Hepatocyte (in vitro differentiated cells): ENCODE measurements at places on chromosomes 13 and 19. TPM values are rescaled to one million over a fixed set of nuclear protein-coding genes. Genes with fewer than 3 reads are reported as not detected.

- H3K27ac ChIP-seq: no peak overlapping the region
- H3K4me3 ChIP-seq: no peak overlapping the region
- no peaks in the 10 kb centered on the region for H3K36me3 ChIP-seq
- no peak for DNase-seq
- no peaks in the 10 kb centered on the region for H3K27me3 ChIP-seq
Measured at GRCh38 chr19:6343462-6343861, 10.1 kb upstream of the ACER1 start.

GRCh38 chr13:25001476-25002206, 94.3 kb upstream of the PABPC3 start:
- no peak overlapping the region for H3K27ac ChIP-seq
- H3K4me1 ChIP-seq: peaks cover 8% of the 10 kb centered on the region
- no peak overlapping the region for H3K4me3 ChIP-seq
- H3K27me3 ChIP-seq: no peaks in the 10 kb centered on the region

DNA sequence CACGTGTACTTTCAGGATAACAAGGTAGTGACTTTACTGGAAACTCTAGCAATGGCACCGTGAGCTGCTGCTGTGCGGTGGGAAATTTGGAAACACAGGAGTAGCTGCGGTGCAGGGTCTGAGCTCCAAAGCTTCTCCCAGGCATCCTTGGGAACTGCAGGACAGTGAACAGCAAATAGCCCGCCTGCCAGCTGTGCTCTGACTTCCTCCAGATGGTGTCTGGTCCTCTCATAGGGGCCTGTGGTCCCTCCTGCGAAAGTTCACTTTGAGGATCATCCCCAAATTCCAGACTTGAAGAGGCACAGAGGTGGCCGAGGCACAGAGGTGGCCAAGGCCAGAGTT, 287.3 kb upstream of the MAB21L1 start:
- no peaks in the 10 kb centered on the region for H3K27me3 ChIP-seq
- H3K4me3 ChIP-seq: no peak overlapping the region
- no peaks in the 10 kb centered on the region for H3K36me3 ChIP-seq
- no peak for DNase-seq
- H3K27ac ChIP-seq: no peak overlapping the region

GRCh38 chr19:44164673-44165512, at the start of gene ZNF226:
Gene ZNF226, plus strand, starts transcription at chr19:44165100. Its CDS starts 4,981 bp downstream, at chr19:44170081.
- peak within 1 kb of the TSS; percentile 91 for H3K27ac ChIP-seq
- H3K4me1 ChIP-seq: peaks cover 7% of the 10 kb centered on the region
- H3K27me3 ChIP-seq: no peaks in the 10 kb centered on the region
- H3K4me3 ChIP-seq: peak within 1 kb of the TSS; percentile 54

- no peaks in the 10 kb centered on the region for H3K4me1 ChIP-seq
- no peak overlapping the region for H3K27ac ChIP-seq
- no peaks in the 10 kb centered on the region for H3K36me3 ChIP-seq
- no peak for DNase-seq
- no peaks in the 10 kb centered on the region for H3K27me3 ChIP-seq
Measured at GRCh38 chr13:67752759-67753158, 522.6 kb upstream of the PCDH9 start.

- no peaks in the 10 kb centered on the region for H3K27me3 ChIP-seq
- H3K4me3 ChIP-seq: no peak overlapping the region
- H3K36me3 ChIP-seq: no peaks in the 10 kb centered on the region
- H3K27ac ChIP-seq: no peak overlapping the region
- H3K4me1 ChIP-seq: peaks cover 25% of the 10 kb centered on the region
- DNase-seq: peak; percentile 54
Measured at GRCh38 chr13:74289861-74290773, 155.9 kb upstream of the KLF12 start.

DNA sequence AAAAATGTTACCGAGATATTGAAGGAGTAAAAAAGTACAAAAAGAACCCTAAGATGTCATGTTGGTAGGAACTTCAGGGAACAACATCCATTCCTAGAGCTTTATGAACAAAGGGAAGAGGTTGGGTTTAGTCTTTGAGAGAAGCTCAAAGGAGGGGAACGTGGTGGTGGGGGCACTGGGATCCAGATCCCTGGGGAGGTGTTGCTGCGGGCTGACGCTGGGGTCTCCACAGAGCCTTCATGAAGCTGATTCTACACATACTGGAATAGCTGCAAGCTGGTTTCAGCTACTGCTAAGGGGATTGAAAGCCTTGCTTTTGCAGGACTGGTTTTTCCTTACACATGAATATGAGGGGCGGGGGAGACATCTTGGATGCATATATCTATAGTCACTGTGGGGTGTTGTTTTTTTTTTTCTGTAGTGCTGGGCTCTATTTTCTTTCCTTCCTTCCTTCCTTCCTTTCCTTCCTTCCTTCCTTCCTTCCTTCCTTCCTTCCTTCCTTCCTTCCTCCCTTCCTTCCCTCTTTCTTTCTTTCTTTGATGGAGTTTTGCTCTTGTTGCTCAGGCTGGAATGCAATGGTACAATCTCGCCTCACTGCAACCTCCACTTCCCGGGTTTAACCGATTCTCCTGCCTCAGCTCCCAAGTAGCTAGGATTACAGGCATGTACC, 6.5 kb upstream of the MZF1 start:
- DNase-seq: no peak
- peaks cover 4% of the 10 kb centered on the region for H3K4me1 ChIP-seq
- no peaks in the 10 kb centered on the region for H3K27me3 ChIP-seq
- no peak overlapping the region for H3K27ac ChIP-seq
- no peaks in the 10 kb centered on the region for H3K36me3 ChIP-seq

DNA sequence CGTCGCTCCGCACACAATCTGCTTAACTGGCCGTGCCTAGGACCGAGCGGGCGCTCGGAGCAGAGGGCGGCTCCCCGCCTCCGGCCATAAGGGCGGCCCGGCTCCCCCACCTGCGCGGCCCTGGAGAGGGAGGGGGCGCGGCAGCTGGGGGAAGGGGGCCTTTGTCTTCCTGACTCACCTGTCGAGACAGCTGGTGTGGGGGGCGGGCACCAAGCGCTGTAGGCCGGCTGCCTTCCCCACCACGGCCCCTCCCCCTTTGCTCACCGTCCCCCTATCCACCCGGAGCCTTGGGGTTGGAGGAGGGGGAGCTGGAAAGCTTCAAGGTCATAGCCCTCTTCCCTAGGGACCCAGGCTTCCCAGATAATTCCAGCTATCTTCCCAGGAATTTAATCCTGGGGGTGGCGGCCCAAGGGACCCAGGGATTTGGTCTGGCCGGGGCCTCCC, 1.2 kb downstream of the VASP start:
- peak overlapping the region; percentile 98 for H3K27ac ChIP-seq
- H3K36me3 ChIP-seq: no peaks in the 10 kb centered on the region
- peak; percentile 86 for DNase-seq

GRCh38 chr13:98798849-98799645, 46.6 kb upstream of the SLC15A1 start:
- peaks cover 14% of the 10 kb centered on the region for H3K4me1 ChIP-seq
- H3K4me3 ChIP-seq: no peak overlapping the region
- no peaks in the 10 kb centered on the region for H3K27me3 ChIP-seq
- peak overlapping the region; percentile 15 for H3K27ac ChIP-seq
- H3K36me3 ChIP-seq: no peaks in the 10 kb centered on the region
- no peak for DNase-seq

DNA sequence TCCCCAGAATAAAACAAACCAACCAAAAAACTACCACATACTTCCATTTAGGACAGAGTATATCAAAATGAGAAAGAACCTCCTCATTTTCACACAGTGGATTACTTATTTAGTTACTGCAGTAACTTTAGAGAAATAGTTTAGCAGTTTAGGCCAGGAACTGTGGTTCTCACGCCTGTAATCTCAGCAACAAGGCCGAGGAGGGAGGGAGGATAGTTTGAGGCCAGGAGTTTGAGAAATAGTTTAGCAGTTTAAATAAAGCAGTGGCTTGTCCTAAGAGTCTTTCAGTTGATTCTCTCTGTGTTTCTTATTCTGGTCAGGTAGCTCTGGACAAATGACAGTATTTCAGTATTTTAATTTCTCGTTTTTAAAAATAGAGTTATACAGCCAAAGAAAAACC, 9.4 kb downstream of the HMGB1 start:
- H3K4me3 ChIP-seq: no peak overlapping the region
- no peaks in the 10 kb centered on the region for H3K4me1 ChIP-seq
- DNase-seq: no peak
- H3K27ac ChIP-seq: no peak overlapping the region
- H3K27me3 ChIP-seq: no peaks in the 10 kb centered on the region
- no peaks in the 10 kb centered on the region for H3K36me3 ChIP-seq

- H3K27me3 ChIP-seq: peaks cover 21% of the 10 kb centered on the region
- no peaks in the 10 kb centered on the region for H3K4me1 ChIP-seq
- DNase-seq: no peak
- no peak overlapping the region for H3K27ac ChIP-seq
- H3K4me3 ChIP-seq: no peak overlapping the region
Measured at GRCh38 chr19:50496189-50497021, 14.6 kb downstream of the JOSD2 start.

GRCh38 chr13:21443171-21443570, 15.9 kb downstream of the ZDHHC20 start:
- no peaks in the 10 kb centered on the region for H3K36me3 ChIP-seq
- H3K4me3 ChIP-seq: no peak overlapping the region
- no peak overlapping the region for H3K27ac ChIP-seq
- no peak for DNase-seq
- no peaks in the 10 kb centered on the region for H3K27me3 ChIP-seq
- no peaks in the 10 kb centered on the region for H3K4me1 ChIP-seq

DNA sequence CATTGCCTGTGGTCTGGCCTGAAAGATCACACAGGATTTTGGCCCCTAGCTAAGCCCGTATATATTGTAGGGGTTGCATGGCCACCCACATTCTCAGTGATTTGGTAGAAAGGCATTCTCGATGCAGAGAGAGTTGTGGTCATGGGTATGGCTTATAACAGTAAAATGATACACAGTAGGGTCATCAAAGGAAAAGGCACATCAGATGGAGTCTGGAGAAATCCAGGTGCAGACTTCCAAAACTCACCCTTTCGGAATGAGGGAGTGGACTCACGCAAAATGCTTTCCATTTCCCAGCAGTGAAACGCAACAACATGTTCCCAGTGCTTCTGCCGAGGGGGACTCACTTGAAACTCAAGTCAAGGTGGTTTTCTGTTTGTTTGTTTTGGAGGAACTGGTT, 802.5 kb upstream of the SLITRK1 start:
- H3K36me3 ChIP-seq: no peaks in the 10 kb centered on the region
- no peak overlapping the region for H3K27ac ChIP-seq
- no peaks in the 10 kb centered on the region for H3K27me3 ChIP-seq
- no peak overlapping the region for H3K4me3 ChIP-seq

- no peaks in the 10 kb centered on the region for H3K36me3 ChIP-seq
- H3K27ac ChIP-seq: no peak overlapping the region
Measured at GRCh38 chr13:66663711-66664110, 566.4 kb downstream of the PCDH9 start.

Gene THSD8
- not detected in 2 replicates for total RNA-seq

Gene TMIGD2
- total RNA-seq: not detected in 2 replicates

Gene BRME1
- total RNA-seq: 2.2 and 14.4 TPM in 2 replicates

Gene CCDC9
- 5.2 and 7.9 TPM in 2 replicates for total RNA-seq

Gene LRCH1
- 14.1 and 16.3 TPM in 2 replicates for total RNA-seq

Gene CCNA1
- 0.47 TPM in 1 of 2 replicates, not detected in the other for total RNA-seq

Gene SLAIN1
- 19.5 and 22.7 TPM in 2 replicates for total RNA-seq

Gene ATP8B3
- 1.4 and 1.7 TPM in 2 replicates for total RNA-seq
